ENCODE measurements at places on chromosomes 5 and 9. TPM values are rescaled to one million over a fixed set of nuclear protein-coding genes. Genes with fewer than 3 reads are reported as not detected.

Gene ZDHHC11B
- not detected for total RNA-seq

Gene MRPS27
- 108 TPM for total RNA-seq

Gene PLPPR1
- 0.25 TPM for total RNA-seq

Gene DMRT3
- total RNA-seq = not detected

Gene KCNN2
- 0.25 TPM for total RNA-seq

Gene ANXA2R
- total RNA-seq = 1.4 TPM

Measured in pulmonary artery endothelial cell (primary cell).